Small intestine (tissue), 16 donors: ENCODE measurements at places on chromosomes 12 and 14.

DNA sequence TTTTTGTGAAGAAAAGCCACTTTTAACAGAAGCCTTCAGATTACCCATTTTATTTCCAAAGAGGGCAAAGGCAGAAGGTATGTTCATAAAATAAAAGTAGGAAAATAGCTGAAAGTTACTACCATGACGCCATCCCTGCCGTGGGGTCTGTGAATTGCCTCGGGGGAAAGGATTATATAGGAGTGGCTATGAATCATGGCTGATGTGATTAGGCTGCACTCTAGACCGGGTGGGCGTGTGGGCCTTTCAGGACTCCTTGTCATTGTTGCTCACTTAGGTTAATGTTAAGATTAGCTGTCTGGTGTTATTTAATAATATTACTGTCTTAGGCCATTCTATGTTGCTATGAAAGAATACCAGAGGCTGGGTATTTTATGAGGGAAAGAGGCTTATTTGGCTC lies 195.5 kb downstream of the EGLN3 start:
- DNase-seq: no peak

DNA sequence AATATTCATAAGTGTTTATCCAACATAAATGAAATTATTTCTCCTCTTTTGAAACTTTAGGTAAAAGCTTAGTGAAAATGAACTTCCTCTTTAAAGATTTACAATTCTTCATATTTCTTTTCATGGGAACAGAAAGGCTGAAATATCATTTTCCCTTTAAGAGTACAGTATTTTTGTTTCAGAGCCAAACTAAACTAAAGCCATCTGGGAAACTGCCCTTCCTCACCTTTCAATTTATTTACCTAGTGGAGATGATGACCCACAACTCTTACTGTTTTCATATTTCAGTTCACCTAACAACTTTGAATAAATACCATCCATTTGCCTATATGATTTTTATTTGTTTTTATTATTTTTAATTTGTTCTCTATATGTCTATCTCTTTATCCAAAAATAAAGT lies 105.4 kb downstream of the ALX1 start:
- no peak for DNase-seq

- DNase-seq: no peak
Measured at GRCh38 chr12:40145896-40146295, 40.0 kb upstream of the SLC2A13 start.

DNA sequence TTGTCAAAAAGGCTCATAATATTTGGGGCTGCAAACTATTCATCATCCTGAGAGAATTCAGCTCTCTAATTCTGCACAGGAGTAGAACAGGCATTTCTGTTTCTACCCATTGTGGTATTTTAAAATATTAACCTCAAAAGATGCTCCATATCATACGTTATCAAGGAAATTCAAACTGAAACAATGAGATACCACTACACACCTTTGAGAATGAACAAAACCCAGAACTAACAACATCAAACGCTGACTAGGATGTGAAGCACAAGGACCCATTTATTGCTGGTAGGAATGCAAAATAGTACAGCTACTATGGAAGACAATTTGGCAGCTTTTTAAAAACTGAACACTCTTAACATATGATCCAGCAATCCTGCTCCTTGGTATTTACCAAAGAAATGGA lies 171.8 kb downstream of the DUSP6 start:
- no peak for DNase-seq

DNA sequence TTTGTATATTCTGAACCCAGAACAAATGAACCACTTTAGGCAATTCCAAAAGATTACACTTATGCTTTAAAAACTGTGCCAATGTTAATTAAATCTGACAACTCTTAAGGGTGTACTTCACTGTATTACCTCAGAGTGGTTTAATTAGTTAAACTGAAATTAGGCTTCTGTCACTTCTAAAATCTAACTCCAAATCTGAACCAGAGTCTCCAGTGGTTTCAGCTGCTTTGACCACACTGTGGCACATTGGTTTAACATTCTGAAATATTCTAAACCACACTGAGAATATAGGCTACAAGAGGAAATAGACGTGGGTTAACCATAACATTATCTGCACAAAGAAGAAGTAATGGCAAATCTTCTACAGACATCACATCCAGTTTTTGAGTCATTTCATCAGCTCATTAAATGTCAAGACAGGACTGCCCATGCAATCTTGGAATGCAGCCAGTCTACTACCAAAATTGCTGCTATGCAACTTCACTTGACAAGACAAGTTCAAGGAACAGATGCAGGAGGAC lies 94.8 kb downstream of the LRP6 start:
- DNase-seq: no peak

GRCh38 chr12:63206909-63207308 lies 55.9 kb upstream of the AVPR1A start:
- DNase-seq: peak; percentile 60

- DNase-seq: peak; percentile 10
Measured at GRCh38 chr12:119804011-119804641, 73.0 kb downstream of the CIT start.

DNA sequence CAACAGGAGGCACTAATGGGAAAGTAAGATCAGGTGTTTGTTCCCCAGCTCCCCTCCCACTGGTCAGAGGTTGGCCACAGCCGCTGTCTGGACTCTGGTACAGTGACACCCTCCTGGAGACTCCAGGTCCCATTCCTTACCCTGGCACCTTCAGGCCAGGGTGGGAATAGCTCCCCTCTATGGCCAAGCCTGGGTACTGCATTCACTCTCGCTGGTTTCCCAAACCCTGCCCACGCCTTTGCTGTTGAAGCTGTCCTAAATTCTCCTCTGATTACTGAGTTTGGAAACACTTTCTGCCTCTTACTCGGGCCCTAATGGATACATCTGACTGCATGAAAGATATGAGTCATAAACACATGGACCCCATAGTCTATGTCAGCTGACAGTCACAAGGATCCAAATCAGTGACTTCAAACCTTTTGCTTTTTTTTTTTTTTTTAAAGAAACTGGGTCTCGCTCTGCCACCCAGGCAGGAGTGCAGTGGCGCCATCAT lies 17.9 kb downstream of the HRK start:
- DNase-seq: peak; percentile 46

GRCh38 chr12:124322271-124322998 lies 27.5 kb downstream of the RFLNA start:
- no peak for DNase-seq

DNA sequence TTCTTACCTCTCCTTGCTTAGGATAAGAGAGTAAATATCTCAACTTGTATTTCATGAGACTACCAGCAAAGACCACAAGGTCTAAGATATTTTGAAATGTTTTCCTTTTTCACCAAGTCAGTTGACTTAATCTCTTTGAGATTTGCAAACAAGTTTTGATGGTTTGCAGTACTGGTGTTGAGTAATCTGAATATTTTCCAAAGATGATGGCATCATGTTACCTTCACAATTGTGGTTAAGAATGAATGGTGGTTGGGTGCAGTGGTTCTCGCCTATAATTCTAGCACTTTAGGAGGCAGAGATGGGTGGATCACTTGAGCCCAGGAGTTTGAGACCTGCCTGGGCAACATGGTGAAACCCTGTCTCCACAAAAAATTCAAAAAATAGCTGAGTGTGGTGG lies 225.7 kb downstream of the TMTC2 start:
- no peak for DNase-seq

DNA sequence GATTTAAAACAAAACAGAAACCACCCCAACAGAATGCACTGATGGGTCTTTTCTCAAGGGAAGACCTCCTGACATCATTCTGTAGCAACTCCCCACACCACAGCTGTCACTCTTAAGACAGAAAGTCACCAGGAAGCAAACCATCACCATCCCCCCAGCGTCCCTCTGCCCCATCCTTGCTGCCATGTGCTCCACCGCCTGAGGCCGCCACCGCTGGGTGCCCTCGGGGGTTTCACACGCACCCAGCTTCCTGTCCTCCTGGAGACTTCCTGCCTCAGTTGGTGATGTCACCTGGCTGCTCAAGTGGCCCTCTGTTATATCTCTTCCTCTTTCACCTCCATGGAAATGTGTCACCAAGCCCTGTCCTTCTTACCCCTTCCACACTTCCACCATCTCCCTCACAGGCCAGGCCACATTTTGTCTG lies 71.4 kb upstream of the GPR68 start:
- no peak for DNase-seq

DNA sequence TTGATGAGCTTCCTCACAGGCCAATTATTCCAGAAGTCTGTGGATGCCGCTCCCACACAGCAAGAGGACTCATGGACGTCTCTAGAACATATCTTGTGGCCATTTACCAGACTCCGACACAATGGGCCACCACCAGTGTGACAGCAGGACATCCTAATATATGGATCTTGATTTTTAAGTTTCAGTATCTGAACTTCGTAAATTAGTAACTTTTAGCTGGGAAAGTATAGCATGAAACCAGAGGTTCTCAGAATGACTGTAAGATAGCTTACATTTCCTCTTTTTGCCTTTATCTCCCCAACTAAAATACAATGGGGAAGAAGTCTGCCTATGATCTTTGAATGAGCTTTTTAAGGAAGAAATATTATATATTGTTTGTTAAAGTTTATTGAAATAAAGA lies 87.0 kb downstream of the DNAI7 start:
- DNase-seq: no peak
